ENCODE measurements at places on chromosomes 11 and 22. TPM values are rescaled to one million over a fixed set of nuclear protein-coding genes. Genes with fewer than 3 reads are reported as not detected.
A peak's percentile ranks its signal among the peaks of the same experiment; 100 is the strongest.

IL10RA gene
- not detected for total RNA-seq

INS gene
- not detected for total RNA-seq

VSIG2 gene
- total RNA-seq = not detected

- H3K27ac ChIP-seq = no peak overlapping the region
- no peak overlapping the region for H3K4me3 ChIP-seq
- H3K27me3 ChIP-seq = no peaks in the 10 kb centered on the region
- DNase-seq = no peak
- H3K36me3 ChIP-seq = peaks cover 9% of the 10 kb centered on the region
These were observed 55.7 kb downstream of the ATM start for GRCh38 chr11:108278546-108278945.

DNA sequence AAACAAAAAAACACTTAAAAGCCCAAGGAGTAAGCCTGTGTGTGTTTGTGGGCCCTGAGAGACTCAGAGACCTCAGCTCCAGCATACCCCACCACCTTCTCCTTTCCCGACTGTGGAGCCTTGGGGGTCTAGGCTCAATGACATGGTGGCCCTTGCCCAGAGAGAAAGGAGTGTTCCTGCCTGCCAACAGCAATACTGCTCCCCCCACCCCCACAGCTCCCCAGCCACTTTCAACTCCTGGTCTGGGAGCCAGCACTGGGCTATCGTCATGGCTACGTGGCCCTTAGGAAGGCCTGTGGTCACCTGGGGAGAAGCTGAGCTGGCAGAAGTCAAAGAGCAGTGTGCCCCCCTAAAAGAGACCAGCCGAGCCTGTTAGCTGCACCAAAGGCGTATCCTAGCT lies 2.6 kb downstream of the PPP1R14B start:
- no peak overlapping the region for H3K27ac ChIP-seq
- no peak overlapping the region for H3K4me3 ChIP-seq
- no peaks in the 10 kb centered on the region for H3K27me3 ChIP-seq
- peaks cover 33% of the 10 kb centered on the region for H3K4me1 ChIP-seq
- DNase-seq = peak; percentile 85

GRCh38 chr22:29205252-29205593 lies 473 bp upstream of the EMID1 start:
- H3K4me3 ChIP-seq = peak overlapping the region; percentile 51
- peaks cover 31% of the 10 kb centered on the region for H3K27me3 ChIP-seq
- DNase-seq = no peak

DNA sequence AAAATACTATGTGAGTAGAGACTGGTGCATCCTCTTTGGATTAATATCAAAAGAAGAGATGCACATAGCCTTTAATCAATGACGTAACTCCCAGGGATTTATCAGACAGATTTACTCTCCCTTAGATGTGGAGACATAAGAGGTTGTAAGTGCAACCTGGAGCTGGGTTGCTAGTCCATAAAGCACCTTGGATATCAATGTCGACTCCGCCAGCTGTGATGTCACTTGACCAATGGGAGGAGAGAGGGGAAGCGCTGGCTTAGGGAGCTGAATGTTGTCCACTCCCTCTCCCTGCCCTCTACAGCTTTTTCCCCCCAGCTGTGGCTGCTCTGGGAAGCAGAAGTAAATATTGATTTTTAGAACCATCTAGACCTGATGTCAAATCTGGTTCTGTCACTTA lies 28.9 kb upstream of the TMEM86A start:
- peaks cover 11% of the 10 kb centered on the region for H3K4me1 ChIP-seq
- no peak overlapping the region for H3K27ac ChIP-seq
- DNase-seq = no peak
- H3K4me3 ChIP-seq = peak overlapping the region; percentile 46
- H3K36me3 ChIP-seq = no peaks in the 10 kb centered on the region

DNA sequence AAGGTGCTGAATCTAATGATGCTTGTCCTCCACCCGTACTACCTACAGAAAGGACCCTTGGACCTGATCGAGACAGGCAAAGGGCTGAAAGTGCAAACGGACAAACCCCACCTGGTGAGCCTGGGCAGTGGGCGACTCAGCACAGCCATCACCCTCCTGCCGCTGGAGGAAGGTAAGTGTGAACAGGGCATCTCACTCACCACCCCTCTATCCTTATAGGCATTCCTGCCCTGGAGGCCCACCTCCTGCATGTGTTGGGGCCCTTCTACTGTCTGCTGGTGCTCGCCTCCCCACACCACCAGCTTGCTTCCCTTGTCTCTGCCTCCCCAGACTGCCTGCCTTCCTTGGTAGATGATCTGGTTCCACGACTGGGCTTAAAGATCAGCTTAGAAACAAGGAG lies 7.1 kb downstream of the PHLDB1 start:
- no peak overlapping the region for H3K27ac ChIP-seq
- H3K36me3 ChIP-seq = peaks cover 31% of the 10 kb centered on the region
- H3K4me1 ChIP-seq = peaks cover 54% of the 10 kb centered on the region
- H3K4me3 ChIP-seq = no peak overlapping the region
- DNase-seq = no peak
- H3K27me3 ChIP-seq = no peaks in the 10 kb centered on the region

DNA sequence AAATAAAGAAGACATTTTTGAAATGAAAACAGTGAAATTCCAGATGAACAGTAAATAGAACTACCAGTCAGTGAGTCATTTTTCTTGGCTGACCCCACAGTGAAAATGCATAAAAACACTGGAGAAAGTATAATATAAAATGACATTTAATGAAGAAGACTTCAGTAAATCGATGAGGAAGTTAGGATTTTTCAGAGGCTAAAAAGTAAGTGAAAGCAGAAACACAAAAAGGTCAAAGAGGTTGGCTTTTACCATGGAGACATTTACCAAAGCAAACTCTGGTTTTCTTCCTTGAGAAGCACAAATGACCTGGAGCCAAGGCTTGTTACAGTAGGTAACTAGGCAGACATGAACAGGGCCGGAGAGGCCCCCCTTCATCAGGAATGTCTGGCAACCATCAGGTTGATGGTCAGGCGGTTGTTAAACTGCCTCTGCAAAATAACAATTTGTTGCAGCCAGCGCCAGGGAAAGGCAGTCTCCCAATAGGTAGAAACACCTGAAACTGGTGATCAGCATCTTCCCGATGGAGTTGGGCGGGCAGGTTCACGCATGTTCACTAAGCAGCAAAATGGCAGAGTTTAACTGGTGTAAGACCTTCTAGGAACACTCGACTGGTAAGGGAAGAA lies 16.7 kb upstream of the TMEM123 start:
- peak overlapping the region; percentile 52 for H3K27ac ChIP-seq
- peaks cover 18% of the 10 kb centered on the region for H3K4me1 ChIP-seq
- H3K27me3 ChIP-seq = no peaks in the 10 kb centered on the region
- peak; percentile 37 for DNase-seq

- H3K4me1 ChIP-seq = no peaks in the 10 kb centered on the region
- no peak overlapping the region for H3K27ac ChIP-seq
- DNase-seq = no peak
These were observed 588.2 kb downstream of the BRD1 start for GRCh38 chr22:49239264-49240015.

DNA sequence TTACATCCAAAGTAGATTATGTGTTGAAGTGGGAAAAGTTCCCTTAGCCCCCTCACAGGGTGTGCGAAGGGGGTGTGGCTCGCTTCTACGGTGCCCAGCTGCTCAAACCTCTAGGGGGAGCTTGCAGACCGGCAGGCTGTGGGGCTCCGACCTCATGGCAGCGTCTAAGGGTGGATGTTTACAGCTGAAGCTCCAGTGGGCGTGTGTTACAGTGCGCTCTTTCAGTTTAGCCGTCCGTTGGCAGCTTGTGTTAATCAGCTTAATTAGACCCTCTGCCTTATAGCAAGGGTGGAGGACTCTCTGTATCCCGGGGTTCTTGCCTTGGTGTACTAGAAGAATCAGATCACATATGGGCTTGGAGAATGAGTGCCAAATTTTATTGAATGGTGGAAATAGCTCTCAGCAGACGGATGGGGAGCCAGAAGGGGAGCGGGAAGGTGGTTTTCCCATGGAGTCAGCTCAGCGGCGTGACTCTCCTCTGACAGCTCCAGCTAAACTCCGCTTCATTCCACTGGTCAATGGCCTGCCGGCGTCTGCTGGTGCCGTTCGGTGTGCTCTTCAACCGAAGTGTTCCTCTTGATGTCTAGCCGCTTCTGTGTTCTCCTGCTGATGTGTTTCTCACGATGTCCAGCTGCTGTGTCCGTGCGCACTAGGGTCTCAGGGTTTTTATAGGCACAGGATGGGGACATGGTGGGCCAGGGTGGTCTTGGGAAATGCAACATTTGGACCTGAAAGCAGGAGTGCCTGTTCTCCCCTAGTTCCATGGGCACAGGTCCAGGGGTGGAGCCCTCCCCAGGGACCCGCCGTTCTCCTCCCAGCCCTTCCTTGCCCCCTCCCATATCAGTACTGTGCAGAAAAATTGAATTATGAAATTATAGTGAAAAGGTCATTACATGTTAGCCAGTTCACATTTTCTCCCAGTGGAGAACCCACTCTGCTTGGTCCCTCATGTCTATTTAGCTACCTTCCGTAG lies 28.6 kb upstream of the OR10G7 start:
- no peaks in the 10 kb centered on the region for H3K36me3 ChIP-seq
- H3K27ac ChIP-seq = no peak overlapping the region

GRCh38 chr11:35324183-35324886 lies 95.0 kb downstream of the SLC1A2 start:
- H3K4me1 ChIP-seq = peaks cover 16% of the 10 kb centered on the region
- no peak overlapping the region for H3K27ac ChIP-seq
- H3K4me3 ChIP-seq = no peak overlapping the region
- H3K27me3 ChIP-seq = no peaks in the 10 kb centered on the region
- DNase-seq = no peak
